Stimulated activated CD4-positive, alpha-beta T cell treated with anti-CD3 and anti-CD28 coated beads, Interleukin-12 subunit alpha, Interleukin-12 subunit beta, amount 100 ng/mL, for 48 hours (primary cell): ENCODE measurements at places on chromosomes 12 and 14.

GRCh38 chr14:96874127-96874526 lies 76.9 kb downstream of the VRK1 start:
- no peak for DNase-seq

GRCh38 chr14:20493634-20494033 lies 11.7 kb upstream of the RNASE10 start:
- no peak for DNase-seq

GRCh38 chr14:56061051-56061450 lies 57.2 kb upstream of the PELI2 start:
- DNase-seq = no peak

DNA sequence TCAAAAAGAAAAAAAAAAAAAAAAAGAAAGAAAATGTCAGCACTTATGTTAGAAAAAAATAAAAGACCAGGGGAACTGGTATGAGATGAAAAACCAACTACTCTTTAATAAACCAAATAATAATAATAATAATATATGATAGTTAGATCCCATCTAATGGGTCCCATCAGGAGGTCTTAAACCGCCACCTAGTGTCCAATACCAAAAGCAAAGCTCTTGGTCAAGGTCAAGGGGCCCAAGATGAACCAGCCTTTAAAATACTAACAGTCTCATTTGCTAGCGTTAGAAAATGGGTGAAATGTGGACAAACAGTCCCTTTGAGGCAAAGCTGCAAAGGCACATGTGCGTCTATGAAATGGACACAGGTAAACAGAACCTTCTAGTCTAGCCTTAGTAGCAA lies 12.3 kb downstream of the BRAP start:
- DNase-seq = no peak

DNA sequence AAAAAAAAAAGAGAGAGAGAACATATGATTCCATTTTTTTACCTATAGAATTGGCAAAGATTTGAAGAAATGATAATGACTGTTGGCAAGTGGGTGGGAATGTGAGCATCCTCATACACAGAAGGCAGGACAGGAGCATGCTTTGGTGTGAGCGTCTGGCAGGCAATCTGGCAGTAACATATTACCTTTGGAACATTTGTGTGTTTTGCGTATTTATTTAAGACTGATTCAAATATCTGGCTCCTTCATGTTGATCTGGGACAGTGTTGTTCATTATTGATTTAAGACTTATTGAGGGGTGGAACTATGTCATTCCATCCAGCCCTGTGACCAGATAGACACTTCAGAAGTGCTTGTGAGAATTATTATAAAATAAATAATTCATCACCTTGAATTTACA lies 53.1 kb downstream of the PPP1R36 start:
- no peak for DNase-seq

DNA sequence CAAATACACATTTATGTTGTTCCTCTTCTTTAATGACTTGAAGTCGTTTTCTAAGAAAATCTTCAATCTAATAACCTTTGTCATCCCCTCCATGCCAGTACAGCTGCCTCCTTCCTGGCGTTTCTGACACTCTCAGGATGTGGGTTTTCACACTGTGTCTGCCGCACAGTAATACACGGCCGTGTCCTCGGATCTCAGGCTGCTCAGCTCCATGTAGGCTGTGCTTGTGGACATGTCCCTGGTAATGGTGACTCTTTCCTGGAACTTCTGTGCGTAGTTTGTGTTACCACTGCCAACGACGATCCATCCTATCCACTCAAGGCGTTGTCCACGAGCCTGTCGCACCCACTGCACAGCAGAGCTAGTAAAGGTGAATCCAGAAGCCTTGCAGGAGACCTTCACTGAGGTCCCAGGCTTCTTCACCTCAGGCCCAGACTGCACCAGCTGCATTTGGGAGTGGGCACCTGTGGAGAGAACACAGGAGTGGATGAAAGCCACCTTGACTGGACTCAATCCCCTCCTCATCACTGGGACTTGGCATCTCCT lies 1095.9 kb downstream of the TMEM121 start:
- DNase-seq = no peak

- no peak for DNase-seq
Measured at GRCh38 chr14:74804219-74804825, 41.2 kb downstream of the YLPM1 start.

GRCh38 chr14:31320922-31321766 lies 99.2 kb downstream of the HEATR5A start:
- DNase-seq = no peak

DNA sequence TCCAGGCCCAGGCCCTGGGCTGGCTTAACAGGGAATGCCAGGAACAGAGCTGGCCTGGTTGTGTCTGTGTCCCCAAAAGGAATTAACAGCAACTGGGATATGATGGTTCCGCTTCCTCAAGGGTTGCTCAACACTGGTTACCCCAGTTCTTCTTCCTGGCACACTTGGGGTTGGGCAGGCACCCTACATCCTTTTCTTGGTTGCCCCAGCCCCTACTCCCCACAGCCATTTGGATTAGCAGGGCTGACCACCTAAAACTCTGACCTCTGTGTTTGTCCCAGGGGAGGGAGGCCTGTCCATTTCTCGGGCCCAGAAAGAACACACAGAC lies 30.8 kb downstream of the NCKAP5L start:
- no peak for DNase-seq
